CD4-positive, CD25-positive, alpha-beta regulatory T cell (primary cell): ENCODE measurements at places on chromosomes 12 and 14.

GRCh38 chr14:103343164-103343879, 9.3 kb downstream of the EIF5 start:
- no peak for DNase-seq

DNA sequence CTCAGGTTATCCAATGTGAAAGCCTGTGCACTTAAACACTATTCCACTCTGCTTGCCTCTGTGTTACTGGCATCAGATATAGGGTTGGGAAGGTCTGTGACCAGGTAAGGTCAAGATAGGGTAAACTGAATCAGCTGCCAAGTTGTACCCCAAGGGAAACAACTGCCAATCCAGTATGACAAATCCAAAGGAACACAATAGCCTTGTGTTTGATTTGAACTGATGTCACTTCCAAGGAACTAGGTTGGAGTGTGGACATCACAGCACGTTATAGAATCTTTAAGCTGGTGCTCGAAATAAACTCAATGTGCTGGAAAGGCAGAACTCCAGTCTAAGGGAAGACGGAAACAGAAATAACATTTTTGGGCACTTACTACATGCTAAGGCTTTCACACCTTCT, 223.4 kb upstream of the BTG1 start:
- DNase-seq, result no peak

DNA sequence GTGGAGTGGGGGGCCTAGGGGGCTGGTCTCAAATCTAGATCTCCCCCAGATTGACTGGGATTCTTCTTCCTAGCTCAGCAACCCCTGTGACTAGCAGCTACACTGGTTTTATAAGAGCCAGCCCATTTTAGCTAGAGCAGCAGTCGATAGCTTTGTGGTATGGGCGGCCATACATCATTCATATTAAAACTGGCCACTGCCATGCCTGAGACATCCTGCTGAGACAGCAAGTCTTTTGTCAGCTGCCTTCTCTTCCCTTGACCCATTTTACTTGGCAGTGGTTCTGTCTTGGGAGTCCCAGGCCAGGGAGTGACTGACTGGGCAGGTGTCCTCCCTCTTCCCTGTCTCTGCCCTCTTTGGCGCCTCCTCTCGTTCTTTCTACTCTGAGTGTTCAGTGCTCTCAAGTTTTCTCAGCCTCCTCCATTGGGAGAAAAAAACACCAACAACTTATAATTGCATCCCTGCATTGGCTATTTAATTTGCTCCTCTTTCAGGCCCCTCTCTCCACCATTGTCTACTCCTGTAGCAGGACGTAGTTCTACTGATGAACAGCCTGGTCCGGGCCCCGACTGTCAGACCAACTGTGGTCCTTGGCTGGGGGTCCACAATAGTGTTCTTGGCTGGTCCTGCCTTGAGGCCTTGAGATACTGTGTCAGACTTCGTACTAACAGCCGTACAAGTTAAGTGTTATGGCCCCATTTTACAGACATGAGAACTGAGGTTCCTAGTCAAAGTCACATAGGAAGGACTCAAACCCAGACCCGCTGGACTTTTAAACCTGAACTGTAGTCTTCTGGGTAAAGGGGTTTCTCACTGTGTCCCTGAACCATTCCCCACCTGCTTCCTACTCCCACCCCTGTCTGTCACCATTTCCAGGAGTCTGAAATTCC, 18.3 kb upstream of the JDP2 start:
- DNase-seq, result no peak

GRCh38 chr14:64422756-64423155, 34.6 kb downstream of the MTHFD1 start:
- DNase-seq, result no peak

GRCh38 chr12:86698641-86698980, 442.4 kb upstream of the MGAT4C start:
- no peak for DNase-seq

DNA sequence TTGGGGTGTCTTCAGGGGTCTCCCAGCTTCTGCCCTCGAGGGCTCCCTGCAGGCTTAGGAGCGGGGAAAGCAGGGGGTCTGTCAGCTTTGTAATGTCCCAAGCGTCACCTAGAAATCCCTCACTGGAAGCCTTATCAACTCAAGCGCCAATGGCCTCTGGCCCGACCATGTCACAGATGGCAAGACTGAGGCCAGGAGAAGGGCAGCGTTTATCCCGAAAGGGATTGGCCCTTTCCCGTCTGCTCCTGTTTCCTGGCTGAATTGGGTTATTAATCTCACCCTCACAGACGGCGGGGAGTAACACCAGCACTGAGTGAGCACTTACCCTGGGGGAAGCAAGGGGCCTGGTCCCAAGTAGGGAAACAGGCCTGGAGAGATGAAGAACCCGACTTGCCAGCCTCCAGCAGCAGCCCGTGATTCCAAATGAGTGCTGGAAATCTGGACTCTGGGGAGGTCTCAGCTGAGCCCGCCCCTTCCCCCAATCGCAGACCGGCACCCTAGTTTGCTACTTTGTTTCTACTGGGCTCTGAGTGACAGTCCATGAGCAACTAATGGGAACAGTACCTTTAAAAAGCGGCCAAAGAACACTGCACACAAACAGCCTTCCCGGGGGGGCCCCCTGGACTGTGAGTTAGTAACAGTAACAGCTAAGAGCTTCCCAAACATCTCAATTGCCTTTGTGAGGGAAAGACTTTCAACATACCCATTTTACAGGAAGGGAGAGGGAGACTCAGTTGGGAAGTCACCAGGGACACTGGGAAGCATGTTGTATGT, 2.1 kb upstream of the NCOR2 start:
- DNase-seq, result no peak

- DNase-seq, result no peak
Observed at GRCh38 chr12:93740751-93741150, 63.6 kb downstream of the CRADD start.

- peak; percentile 53 for DNase-seq
Observed at GRCh38 chr14:76050797-76051392, 65.3 kb downstream of the IFT43 start.

GRCh38 chr14:83707056-83707455, 1822.9 kb upstream of the FLRT2 start:
- DNase-seq, result no peak

DNA sequence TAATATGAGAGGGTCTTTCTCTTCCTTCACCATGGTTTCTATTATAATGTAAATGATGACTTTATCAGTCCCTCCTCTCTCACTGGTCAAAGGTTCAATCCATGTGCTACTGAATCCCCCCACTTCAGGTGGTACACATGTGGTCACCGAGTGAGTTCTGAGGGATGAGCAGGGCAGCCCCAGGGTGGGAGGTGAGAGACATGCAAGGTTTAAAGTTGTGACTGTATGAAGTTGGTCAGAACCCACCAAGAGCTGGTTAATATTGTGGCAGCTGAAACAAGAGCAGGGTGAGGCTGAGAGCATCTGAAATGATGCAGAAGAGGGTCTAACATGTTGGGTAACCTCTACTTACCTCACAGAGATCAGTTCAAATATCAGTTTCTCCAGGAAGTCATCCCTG, 444.7 kb upstream of the FBXO33 start:
- no peak for DNase-seq

DNA sequence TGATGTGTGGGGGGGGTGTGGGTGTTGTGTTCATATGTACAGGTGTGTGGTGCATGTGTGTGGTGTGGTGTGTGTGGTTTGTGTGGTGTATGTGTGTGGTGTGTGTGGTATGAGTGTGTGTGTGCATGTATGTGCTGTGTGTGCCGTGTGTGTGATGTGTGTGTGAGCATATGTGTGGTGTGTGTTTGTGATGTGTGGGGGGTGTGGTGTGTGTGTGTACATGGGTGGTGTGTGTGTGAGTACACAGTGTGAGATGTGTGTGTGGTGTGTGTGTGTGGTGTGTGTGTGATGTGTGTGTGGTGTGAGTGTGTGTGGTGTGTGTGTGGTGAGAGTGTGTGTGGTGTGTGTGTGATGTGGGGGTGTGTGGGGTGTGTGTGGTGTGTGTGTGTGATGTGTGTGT, 24.5 kb upstream of the CMKLR1 start:
- DNase-seq, result no peak

GRCh38 chr14:77143071-77143470, 1.5 kb upstream of the ZDHHC22 start:
- no peak for DNase-seq

DNA sequence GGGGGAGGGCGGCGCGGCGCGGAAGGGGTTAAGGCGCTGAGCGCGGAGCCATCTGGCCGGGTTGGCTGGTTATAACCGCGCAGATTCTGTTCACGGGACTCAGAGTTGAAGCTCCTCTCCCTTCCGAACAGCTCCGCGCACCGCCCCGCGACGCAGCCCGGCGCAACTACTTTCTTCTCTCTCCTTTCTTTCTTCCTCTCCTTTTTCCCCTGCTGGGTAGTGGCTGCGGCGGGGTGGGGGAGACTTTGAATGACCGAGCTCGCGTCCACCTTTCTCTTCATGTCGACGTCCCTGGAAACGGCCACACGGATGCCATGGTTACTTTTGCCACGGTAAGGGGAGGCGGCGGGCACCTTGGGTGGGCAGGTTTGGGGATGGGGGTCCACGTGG, at the start of gene NTF3:
TSS of gene NTF3 (plus strand) at position 98 of the 390 bp plus-strand sequence. CDS start at position 315, 217 bp downstream.
- no peak for DNase-seq

DNA sequence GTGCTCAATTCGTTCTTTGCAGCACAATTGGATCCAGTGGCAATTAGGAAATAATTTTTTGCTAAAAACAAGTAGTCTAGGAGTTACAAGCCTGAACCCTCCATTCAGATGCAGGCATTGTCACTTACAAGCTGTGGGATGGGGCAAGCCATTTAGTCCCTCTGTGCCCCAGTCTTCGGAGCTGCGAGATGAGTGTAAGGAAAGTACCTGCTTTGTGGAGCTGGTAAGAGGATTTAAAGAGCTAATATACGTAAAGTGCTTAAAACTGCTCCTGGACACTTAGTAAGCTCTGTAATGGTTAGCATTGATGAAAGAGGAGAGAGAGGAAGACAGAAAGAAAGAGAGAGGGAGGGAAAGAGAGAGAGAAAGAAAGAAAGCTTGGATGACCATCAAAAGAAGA, 112.5 kb downstream of the LGMN start:
- no peak for DNase-seq

DNA sequence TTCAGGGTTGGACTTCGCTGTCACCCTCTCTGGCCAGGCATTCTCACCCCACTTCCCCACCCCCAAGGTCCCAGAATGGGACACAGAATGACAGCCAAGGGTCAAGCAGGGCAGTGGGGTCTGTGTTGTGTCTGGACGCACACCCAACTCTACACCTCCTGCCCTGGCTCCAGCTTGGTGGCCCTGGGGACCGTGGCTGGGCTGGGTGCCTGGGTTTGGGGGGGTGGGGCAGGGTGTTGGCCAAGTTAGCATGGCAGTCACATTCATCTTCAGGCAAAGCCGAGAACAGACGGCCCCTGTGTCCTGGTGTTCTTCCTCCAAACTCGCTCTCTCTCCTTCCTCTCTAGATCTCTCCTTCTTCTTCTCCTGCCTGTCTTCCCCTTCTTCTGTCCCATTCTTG, 5.6 kb downstream of the LRP1 start:
- no peak for DNase-seq

- DNase-seq, result no peak
Observed at GRCh38 chr12:31009976-31010375, 63.7 kb upstream of the DDX11 start.

GRCh38 chr12:113914176-113914575, 51.9 kb downstream of the RBM19 start:
- no peak for DNase-seq

- no peak for DNase-seq
Observed at GRCh38 chr14:54329082-54329695, 67.6 kb upstream of the CDKN3 start.

GRCh38 chr12:75982169-75982564, 49.4 kb downstream of the PHLDA1 start:
- no peak for DNase-seq

- no peak for DNase-seq
Observed at GRCh38 chr14:92794547-92794941, 439 bp downstream of the GOLGA5 start.

DNA sequence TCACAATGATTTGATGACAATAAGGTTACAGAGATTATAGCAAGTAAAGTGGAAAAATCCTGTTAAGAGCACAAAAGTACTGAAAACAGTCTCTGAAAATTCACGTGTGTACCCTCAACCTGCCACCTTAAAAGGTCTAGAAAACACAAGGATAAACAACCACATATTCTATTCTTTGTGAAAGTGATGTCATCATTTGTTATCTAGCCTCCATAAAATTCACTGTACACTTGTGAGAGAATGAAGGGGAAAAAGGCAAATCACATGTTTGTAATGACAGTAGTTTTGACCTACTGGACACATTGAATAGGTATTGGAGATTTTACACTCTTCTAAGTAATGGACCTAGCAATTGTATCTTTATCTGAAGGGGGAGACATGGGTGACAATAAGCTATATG, 4.0 kb downstream of the PTGDR start:
- DNase-seq, result no peak

DNA sequence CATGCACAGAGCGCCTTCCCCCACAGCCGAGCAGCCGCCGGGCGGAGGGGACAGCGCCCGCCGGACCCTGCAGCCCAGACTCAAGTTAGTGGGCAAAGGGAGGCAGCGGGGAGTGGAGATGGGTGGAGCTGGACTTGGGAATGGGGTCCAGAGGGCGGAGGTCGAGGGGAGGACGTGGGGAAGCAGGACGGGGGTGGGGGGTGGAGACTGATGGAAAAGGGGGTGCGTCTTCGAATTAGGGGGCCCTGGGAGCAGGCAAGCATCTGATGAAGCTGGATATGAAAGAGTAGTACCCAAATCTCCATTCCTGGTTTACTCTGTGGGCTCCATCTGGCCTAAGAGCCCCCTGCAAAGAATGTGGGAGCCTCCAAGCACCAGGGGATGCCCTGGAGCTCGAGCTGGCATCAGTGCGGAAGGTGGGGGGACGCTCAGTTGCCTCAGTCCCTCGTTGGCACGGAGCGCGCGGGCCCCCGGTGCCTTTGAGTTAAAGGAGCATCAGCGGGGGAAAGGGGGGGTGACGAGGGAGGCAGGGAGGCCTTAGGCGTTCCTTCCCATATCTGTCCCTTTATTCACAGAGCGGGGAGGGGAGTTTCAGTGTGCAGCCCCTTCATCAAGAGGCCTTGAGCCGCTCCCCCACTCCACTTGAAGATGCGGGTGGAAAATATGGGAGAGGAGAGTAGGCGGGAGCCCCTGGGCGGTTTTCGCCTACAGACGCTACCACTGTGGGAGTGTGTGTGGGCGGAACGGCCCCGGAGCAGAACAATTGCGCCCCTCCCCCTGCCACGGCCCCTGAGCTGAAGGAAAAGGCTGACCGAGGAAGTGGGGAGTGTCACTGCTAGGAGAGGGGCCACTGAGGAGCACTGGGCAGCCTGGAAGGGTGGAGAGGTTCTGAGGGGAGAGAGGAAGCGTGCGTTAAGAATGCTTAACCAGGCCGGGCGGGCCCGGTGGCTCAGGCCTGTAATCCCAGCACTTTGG, 644 bp downstream of the NAB2 start:
- peak; percentile 44 for DNase-seq

DNA sequence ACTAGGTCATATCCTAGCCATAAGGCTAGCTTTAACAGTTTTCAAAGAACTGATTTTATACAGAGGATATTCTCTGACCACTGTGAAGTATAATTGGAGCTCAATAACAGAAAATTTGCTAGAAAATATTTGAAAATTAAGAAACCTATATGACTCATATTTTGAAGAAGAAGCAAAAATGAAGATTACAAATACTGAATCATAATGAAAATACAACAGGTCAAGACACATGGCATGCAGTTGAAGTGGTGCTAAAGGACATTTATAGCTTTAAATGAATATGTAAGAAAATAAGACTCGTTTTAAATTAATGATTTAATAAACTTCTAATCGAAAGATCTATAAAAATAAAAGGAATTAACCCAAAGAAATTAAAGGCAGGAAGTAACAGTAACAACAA, 1234.6 kb downstream of the SLC16A7 start:
- DNase-seq, result no peak

GRCh38 chr12:89051065-89051677, 301.1 kb downstream of the DUSP6 start:
- DNase-seq, result peak; percentile 5
